ENCODE measurements at places on chromosomes 11 and 22. TPM values are rescaled to one million over a fixed set of nuclear protein-coding genes. Genes with fewer than 3 reads are reported as not detected.

ZBTB3 gene
- 88.0 TPM for total RNA-seq

MS4A4E gene
- not detected for total RNA-seq

- H3K27me3 ChIP-seq, result no peaks in the 10 kb centered on the region
- peaks cover 16% of the 10 kb centered on the region for H3K4me1 ChIP-seq
- H3K27ac ChIP-seq, result no peak overlapping the region
- H3K36me3 ChIP-seq, result peaks cover 6% of the 10 kb centered on the region
- peak overlapping the region; percentile 4 for H3K4me3 ChIP-seq
Measured at GRCh38 chr11:82682003-82682751, 51.5 kb downstream of the FAM181B start.

RIMBP3C gene
- total RNA-seq, result not detected

- H3K27ac ChIP-seq, result no peak overlapping the region
- no peak for DNase-seq
- H3K4me3 ChIP-seq, result no peak overlapping the region
- H3K27me3 ChIP-seq, result peaks cover 10% of the 10 kb centered on the region
- peaks cover 9% of the 10 kb centered on the region for H3K36me3 ChIP-seq
Measured at GRCh38 chr11:74320538-74320937, 9.1 kb upstream of the P4HA3 start.

TBX1 gene
- total RNA-seq, result 12.8 TPM

- peaks cover 40% of the 10 kb centered on the region for H3K4me1 ChIP-seq
- DNase-seq, result no peak
- H3K4me3 ChIP-seq, result no peak overlapping the region
- no peaks in the 10 kb centered on the region for H3K27me3 ChIP-seq
- peaks cover 6% of the 10 kb centered on the region for H3K36me3 ChIP-seq
Measured at GRCh38 chr11:44241851-44242250, 68.1 kb downstream of the ALX4 start.

GRCh38 chr11:44889266-44889665 lies 61.4 kb downstream of the TP53I11 start:
- no peaks in the 10 kb centered on the region for H3K27me3 ChIP-seq
- H3K4me1 ChIP-seq, result peaks cover 70% of the 10 kb centered on the region
- no peak overlapping the region for H3K27ac ChIP-seq

DNA sequence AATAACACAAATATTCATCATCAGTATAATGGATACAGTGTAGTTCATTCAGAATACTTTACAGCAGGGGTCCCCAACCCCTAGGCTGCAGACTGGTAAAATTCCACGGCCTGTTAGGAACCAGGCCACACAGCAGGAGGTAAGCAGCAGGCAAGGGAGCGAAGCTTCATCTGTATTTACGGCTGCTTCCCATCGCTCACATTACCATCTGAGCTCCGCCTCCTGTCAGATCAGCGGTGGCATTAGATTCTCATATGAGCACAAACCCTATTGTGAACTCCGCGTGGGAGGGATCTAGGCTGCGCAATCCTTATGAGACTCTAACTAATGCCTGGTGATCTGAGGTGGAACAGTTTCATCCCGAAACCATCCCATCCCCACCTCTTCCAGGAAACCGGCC lies 125.1 kb downstream of the SERGEF start:
- DNase-seq, result peak; percentile 58
- no peak overlapping the region for H3K4me3 ChIP-seq
- no peak overlapping the region for H3K27ac ChIP-seq
- H3K27me3 ChIP-seq, result no peaks in the 10 kb centered on the region
